NCI-H774 (cell line): ENCODE measurements at places on chromosomes 3 and 15.

- DNase-seq, result no peak
Observed at GRCh38 chr3:13826672-13827071, 53.2 kb downstream of the WNT7A start.

DNA sequence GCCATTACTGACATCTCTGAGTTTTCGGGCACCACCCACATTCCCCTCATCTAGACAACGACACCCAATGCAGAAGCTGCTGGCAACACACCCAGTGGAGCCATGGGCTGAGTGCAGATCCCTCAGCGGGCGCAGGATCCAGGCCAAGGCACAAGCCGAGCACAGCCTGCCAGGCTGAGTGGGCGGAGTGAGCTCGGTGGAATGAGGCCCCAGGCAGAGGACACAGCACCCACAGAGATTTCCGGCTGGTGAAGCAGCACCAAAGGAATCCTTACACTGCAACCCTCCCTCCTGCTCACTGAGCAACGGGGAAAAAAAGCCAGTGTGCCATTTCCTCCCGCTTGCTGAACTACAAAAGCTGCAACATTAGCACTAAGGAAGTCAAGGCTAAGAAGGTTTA lies 34.3 kb downstream of the ZMAT3 start:
- no peak for DNase-seq

- DNase-seq, result no peak
Observed at GRCh38 chr15:24075420-24076089, 388.4 kb upstream of the NDN start.

DNA sequence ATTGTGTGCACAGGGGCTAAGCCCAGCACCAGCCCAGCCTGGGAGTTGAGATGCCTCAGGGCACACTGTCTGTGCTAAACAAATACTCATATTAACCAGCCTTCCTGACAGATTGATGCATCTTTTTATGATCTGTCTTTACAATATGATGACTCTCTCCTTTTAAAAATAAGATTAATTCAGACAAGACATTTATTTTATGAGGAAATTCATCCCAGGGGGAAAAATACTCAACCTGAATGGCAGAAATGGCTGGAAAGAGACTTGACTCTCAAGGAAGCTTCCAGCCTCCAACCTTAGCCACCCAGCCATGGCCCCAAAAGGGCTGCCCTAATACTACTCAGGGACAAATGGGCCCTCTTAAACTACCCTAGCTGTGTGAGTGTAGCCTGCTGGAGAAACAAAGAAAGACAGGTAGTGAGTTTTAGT lies 46.9 kb downstream of the NOX5 start:
- DNase-seq, result no peak

- no peak for DNase-seq
Observed at GRCh38 chr3:177783338-177783737, 586.1 kb upstream of the TBL1XR1 start.

- DNase-seq, result no peak
Observed at GRCh38 chr3:51891242-51892039, 11.7 kb downstream of the IQCF1 start.

DNA sequence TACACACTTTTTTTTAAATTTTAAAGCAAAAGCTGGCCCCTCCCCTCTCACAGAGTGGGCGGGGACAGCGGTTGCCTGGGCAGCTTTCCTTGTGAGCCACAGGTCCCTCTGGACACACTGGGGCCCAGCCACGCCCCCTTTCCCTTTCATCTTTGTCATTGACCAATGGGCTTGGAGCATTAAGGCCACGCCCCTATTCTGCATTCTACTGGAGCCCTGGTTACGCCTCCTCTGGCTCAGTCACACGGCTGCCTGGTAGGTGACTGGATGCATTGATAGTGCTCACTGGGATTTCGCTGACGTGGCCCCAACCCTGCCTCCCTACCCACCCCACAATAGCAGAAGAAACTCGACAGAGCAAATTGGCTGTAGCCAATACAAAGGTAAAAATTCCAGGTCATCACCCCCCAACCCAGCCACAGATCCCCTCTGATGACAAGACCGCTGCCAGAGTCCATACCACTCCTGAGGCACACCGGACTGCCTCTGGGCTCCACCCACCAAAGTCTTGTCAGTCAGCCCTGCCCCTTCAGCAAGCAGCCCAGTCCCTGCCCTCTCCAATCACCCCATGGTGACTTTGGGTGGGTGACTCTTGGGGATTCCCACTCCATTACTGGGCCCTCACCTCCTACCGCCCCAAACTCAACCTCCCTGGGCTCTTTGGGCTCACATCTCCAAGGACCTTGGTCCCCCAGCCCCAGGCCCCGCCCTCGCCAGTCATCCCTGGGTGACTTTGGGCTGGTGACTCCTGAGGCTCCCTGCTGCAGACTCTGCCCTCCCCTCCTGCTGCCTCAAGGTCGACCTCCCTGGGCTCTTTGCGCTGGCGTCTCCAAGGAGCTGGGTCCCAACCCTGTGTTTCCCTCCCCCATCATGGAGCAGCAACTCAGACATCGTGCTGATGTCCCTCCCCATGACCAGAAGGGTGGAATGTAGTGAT lies 112.2 kb upstream of the FAN1 start:
- DNase-seq, result no peak

GRCh38 chr3:165755571-165755970 lies 81.7 kb downstream of the BCHE start:
- no peak for DNase-seq

- no peak for DNase-seq
Observed at GRCh38 chr3:21226086-21226485, 524.9 kb downstream of the ZNF385D start.

DNA sequence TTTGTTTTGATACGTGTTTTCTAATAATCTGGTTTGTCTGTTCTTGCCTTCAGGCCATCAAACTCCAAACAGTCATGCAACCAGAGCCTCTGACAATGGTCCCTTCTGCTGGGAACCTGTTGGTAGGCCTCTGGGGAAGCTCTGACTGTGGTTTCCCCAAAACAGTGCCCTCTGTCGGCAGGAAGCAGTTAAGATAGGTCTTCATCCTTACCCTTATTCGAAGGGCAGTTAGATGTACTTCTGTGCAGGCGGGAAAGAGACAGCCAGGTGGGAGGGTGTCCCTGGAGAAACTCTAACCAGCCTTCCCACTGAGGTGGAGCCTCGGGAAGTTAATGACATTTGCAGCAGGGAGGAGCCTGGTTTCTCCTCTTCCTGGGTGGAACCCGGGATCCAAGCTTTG lies 81.6 kb upstream of the CHMP2B start:
- DNase-seq, result no peak

DNA sequence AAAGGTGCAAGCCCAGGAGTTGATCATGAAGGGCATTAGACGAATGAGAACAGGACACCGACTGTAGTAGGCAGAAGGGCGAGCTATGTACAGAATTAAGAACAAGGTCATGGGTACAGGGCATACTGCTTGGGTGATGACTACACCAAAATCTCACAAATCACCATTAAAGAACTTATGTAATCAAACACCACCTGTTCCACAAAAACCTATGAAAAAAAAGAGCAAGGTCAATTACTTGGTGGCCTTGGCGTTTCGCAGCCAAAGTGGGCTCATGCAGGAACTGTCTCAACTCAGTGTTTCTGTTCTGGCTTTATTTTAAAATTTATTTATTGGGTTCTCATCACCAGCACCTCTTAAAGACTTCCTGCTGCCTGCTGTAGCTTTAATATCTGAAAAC lies 2.1 kb downstream of the KAT2B start:
- DNase-seq, result no peak

- DNase-seq, result no peak
Observed at GRCh38 chr3:12076031-12076430, 71.8 kb downstream of the SYN2 start.

- no peak for DNase-seq
Observed at GRCh38 chr3:195900436-195901355, 7.7 kb downstream of the TNK2 start.

- DNase-seq, result no peak
Observed at GRCh38 chr3:58355179-58355578, 22.5 kb downstream of the PXK start.

DNA sequence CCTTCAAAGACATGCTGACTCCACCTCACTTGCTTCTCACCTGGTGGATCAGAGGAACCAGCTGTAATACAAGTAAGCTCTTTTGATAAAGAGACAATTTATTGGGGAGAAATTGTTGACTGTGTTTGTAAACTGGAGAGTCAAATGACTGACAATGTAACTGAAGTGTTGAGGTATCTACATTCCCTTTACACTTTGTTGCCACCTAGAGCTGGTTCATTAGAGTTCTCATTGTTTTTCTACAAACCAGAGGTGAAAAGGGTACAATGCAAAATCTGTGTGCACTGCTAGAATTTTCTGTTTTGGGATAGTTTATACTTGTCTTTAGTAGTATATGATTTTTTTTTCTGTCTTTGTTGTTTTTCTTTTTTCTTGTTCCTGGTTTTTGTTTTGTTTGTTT lies 8.7 kb upstream of the LRRC58 start:
- no peak for DNase-seq

DNA sequence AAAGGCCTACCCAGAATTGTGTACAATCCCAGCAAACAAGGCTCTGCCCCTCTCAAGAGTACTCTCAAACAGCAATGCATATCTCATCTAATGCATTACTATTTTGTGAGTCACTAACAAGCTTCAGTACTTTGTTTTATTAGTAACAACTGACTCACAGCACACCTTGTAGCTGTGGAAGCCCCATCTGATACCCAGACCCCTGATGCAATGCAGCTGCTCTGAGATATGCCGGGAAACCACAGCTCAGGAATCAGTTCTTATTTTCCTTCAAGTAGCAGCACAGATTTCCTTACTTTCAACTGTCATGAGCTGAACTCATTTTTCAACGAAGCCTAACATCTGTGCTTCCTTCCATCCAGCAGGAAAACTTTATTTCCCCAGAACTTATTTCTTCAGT lies 37.8 kb downstream of the CCNL1 start:
- DNase-seq, result no peak

DNA sequence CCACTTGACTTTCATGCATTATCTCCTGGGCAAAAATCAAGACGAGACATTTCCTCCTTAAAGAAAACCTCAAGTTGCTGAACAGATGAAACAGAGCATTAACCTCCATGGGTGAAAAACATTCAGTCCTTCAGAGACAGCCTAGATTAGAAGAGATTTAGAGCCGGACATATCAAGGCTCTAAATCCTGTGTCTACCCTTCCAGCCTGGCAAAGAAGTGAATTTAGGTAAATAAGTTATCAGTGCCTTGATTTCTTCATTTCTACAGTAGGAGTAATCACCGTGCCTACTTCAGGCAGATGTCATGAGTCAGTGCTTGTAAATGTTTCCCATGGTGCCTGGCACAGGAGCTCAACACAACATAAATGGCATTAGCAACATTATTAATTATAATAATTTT lies 159.3 kb upstream of the PRICKLE2 start:
- no peak for DNase-seq

- DNase-seq, result no peak
Observed at GRCh38 chr3:61360297-61360965, 109.2 kb upstream of the FHIT start.

GRCh38 chr15:65258375-65259262 lies 28.1 kb downstream of the PARP16 start:
- DNase-seq, result no peak

- no peak for DNase-seq
Observed at GRCh38 chr3:88003115-88003755, 55.6 kb downstream of the CGGBP1 start.

DNA sequence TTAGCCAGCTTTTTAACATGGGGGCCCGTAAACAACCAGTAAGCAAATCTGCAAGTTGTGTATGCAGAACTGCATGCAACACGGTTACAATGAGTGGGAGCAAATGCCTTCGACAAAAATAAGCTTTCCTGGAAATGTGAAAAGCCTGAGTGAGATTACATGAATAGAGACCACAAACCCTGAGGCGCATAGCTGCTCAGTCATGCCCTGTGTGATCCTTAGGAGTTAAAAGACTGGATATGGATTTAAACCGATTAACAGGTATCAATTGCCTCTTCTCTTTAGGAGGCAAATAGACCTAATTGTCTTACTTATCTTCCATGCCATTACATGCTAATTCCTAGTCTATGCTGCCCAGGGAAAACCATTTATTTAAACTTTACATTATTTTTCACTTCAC lies 810.3 kb downstream of the ROBO1 start:
- no peak for DNase-seq

DNA sequence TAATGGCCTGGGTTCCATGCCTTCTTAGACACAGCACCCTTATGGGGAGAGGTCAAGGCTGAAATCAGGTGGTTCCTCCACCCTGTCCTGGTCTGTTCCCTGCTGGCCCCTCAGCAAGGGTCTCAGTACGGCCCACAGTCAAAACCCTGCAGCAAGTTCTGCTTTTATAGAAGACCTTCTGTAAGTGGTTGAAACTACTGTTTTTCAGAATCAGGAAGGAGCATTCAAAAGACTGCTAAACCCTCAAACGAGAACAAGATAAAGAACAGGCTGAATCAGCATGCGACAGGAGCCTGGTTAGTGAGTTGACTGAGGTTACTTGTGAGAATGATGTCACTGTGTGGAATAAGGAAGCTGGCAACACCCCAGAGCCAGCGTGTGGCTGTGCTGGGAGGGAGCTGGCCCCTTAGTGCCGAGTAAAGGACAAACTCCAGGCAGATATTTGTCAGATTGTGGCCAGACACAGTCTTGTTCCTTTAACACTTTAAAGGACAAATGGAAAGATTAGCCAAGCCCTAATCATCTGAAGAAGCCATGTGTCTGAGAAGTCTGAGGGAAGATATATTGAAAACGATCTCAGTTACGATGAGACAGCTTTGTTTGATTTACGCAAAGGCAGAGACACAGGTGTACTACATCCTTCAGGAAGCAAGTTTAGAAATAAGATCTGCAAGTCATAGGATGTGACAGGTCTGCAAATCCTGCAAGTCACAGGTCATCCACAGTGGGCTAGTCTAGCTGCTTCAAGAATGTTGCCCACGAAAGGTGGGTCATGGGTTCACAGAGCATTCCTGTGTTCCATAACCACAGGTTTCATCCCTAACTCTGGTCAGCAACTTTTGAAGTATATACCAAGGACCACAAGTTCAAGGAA lies 54.0 kb downstream of the B3GNT5 start:
- DNase-seq, result peak; percentile 45

DNA sequence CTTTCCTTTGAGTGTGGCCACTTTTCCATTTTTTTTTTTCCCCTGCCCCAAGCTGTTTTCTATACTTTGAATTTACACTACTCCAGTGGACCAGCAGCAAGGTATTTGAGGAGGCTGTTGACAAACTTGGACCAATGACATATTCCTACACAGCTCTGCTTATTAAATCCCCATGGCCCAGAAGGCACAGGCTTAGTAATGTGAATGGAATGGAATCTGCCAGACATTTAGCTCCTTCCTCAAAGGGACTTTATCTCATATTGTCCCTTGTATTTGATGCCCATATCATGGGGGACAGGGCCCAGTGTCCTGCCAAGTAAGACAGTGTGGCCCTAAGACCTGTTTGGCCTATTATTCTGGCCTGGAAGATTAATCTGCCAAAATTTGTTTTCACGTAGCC lies 107.5 kb downstream of the CHCHD6 start:
- DNase-seq, result no peak
